ENCODE measurements at places on chromosomes 13 and 19.

DNA sequence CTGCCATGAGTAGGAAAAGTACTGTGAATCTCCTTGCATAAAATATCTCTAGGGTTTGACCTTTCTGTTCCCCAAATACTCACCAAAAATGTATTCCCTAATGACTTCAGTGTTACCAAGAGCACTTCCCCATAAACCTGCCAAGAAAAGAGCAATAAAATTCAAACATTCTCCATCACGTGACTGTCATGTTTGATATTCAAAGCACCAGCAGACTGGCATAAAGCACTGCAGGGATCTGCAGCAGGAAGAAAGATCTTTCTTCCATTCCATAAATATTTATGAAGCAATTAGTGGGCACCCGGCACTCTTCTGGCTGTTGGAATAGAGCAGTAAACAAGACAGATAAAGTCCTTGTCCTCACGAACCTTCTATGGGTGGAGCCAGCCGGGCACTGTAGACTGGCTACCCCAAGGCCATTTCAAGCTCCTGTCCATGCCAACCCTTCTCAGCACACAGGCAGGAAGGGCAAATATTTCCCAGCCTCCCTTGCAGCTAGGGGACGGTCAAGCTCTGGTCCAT lies 20.3 kb downstream of the PLA2G4C start:
- no peak for DNase-seq

- DNase-seq, result no peak
Observed at GRCh38 chr13:44932850-44933251, 56.4 kb downstream of the NUFIP1 start.

- DNase-seq, result no peak
Observed at GRCh38 chr13:60165391-60166099, 1.8 kb upstream of the DIAPH3 start.

DNA sequence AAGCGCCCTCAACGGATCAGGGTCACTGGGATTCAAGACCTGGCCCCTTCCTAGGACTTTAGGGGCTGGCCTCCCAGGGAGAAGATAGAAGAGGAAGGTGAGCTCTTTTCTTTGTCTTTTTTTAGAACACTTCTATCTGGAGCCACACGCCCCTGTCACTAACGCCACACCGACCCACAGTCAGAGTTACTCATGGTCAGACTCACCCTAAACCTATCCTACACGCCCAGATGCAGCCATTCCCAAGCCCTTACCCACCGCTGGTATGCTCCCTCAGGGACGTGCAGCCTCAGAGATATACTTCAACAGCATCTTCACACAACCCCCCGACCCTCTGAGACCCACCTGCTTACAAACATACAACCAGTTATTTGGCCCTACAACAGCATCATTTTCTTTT lies 29.9 kb upstream of the MUC16 start:
- DNase-seq, result no peak

DNA sequence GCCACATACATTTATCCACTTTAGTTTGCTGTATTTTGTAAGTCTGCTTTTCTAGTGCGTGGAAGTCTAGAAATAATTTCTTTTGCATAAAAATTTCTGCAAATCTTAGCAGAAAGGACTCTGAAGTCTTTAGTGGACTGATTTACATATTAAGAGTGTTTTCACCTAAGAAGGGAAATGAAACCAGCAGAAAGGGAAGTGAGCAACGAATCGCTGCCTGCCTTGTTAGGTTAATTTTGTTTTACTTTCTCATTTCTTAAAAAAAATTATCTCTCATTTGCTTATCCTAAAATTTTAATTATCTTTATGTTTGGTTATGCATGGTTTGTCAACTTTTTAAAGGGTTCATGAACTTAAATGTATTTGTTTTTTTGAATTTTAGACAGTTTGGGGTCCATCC lies 767 bp upstream of the GPR18 start:
- no peak for DNase-seq

DNA sequence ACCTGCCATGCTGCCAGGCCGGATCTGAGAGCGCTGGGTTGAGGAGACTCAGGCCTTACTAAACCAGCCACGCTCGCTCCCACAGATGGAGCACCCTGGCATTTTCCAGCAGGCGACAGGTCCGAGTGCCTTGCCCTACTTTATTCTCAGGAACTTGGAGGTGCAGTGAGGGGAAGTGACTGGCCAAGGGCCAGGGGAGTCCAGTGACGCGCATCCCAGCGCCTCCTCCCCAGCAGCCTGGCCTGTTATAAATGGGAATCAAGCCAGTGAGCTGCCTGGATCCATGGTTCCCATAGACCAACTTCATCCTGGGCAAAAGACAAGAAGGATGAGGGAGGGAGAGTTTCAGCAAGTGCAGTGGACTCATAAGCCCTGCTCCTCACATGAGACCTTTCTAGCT lies 35.5 kb downstream of the TMED1 start:
- no peak for DNase-seq

DNA sequence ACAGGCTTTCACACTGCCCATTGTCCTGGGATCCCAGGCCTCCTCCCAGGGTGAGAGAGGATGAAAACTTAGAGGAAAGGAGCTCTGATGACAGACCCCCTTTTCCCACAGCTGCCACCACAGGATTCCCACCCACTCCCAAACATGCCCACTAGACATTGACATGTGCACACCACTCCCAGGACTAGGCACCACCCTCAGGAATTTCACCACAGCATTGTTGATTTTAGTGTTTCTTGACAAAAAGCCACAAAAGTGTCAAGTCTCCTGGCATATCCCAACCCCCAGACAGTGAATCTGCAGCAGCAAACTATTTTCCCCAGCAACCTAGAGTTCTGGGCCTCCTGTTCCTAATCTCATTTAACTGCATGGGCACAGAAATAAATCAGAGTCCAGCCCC lies 10.1 kb downstream of the ZNF714 start:
- no peak for DNase-seq

DNA sequence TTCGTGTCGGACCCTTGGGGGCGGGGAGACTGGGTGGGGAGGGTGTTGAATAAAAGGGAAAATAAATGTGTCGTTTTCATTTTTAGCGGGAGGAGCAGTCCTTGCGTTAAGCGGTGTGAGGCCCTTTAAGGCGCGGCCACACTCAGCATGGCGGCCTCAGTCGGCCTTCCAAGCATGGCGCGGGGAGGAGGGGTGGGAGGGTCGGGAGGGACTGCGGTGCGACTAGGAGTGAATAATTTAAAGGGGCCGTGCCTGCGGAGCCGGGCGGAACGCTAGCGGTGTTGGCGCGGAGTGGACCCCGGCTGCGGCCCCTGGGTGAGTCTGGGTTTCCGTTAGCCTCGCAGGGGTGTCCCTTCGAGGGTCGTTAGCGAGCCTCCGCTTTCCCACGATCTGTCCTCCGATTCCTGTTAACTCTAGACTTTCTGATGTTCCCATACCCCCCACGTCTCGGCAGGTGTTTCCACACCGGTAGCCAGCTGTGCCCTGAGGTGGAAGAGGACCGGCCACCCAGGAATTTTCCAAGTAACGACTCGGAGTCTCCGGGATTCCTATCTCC lies 1.5 kb upstream of the PNPLA6 start:
- DNase-seq, result peak; percentile 78

DNA sequence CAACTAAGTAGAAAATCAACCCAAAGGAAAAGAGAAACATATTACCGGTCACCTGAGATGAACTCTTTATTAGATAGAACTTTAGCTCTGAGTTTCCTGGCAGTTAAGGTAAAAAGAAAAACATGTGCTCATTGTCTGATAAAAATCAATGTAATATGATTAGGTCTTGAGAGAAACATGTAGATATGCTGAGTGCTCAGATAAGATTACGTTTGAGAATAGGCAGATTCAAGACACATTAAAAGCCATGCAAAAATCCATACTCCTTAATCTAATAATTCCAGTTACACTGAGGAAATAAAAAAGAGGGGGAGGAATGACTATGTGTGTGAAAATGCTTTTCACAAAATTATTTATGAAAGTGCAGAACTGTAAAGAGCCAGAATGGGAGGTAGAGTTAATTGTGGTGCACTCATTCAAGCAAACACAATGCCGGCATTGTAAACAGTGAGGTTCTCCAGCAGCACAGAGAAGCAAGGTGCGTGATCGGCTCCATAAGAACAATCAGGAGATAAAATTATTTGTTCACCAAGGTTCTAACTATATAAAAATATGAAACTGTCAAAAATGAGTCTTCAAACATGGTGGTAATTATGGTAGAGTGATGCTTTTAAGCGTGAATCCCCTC lies 88.8 kb downstream of the MBNL2 start:
- no peak for DNase-seq

GRCh38 chr19:33312065-33312464 lies 9.7 kb upstream of the CEBPA start:
- DNase-seq, result no peak

- no peak for DNase-seq
Observed at GRCh38 chr13:112972867-112973576, 4.0 kb downstream of the MCF2L start.

DNA sequence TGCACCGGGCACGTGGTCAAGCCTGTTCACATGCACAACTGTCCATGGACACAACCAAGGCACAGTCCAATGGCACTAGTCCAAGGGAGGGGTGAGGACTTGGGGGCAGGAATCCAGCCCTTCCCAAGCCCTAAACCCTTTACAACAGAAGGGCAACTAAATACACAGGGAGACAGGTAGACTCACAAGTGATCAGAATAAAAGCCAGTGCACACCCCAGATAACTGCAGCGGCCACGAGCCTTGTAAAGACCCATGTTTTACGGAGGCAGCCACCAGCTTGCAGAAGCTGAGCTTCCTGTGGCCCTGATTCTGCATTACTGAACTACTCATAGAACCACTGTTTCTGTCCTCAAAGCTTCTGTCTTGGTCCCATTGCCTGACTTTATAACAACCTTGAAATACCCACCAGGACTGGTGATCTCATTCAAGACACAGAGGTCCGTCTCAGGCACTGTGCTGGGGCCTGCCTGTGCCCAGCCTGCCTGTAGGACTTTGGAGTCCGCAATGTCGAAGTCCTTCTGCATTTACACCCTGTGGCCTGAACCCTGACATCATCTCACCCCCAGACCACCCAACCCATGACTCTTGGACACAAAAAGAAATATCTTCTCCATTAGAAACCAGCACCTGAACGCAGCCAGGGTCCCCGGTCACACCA lies 181.2 kb downstream of the COL4A1 start:
- no peak for DNase-seq

DNA sequence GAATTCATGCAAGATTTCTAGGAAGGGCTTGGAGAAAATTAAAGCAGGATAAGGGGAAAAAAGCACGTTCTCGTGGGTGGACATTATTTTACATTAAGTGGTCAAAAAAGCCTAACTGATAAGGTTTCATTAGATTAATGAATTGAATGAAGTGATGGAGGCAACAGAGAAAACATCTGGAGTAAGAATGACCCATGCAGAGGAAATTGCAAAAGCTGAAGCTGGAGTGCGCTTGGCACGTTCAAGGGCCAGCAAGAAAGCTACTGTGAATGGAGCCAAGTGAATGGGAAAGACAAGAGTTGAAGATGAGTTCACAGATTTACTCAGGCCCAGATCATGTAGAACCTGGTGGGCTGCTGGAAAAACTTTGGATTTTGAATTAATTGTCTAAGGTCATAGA lies 777.9 kb downstream of the DACH1 start:
- DNase-seq, result no peak

GRCh38 chr13:27300941-27301586 lies 30.4 kb downstream of the RASL11A start:
- no peak for DNase-seq

DNA sequence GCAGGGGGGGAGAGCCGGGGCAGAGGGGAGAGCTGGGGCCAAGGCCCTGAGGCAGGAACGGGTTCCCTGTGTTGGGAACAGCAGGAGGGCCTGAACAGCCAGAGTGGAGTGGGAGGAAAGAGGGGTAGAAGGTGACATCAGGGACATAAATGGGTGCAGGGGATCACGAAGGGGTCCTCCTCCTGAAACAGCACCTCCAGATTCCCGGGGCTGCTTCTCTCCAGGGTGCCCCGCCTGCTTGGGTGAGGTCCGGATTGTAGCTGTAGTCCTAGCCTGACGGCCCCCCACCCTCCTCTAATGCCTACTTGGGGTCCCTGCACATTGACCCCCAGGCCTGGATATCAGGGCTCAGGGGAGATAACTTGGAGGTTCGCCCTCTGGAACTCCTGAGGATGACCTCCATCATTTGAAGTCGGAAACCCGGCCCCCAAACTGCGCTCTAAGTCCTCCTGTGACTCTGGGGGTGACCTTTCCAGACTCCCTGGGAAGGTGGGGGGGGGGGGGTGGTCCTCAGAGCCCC lies 473 bp upstream of the SCN1B start:
- DNase-seq, result no peak

GRCh38 chr13:73653688-73654087 lies 480.5 kb downstream of the KLF12 start:
- DNase-seq, result no peak

DNA sequence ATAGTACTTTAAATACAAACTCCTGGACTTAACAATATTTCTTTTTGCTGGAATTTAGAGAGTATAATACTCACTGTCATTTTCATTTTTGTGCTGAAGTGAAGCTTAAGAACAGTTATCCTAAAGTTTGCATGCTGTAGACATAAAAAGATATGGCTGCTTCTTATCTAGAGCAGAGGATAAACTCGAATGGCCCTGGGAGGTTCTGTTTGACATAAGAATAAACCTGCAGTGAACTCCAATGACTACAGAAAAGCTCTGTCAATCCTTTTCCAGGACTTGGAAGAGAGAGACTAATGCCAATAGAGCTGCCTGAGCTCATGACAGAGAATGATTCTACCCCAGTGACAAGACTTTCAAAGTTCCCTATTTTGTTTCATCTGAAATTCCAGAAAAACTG lies 1017.8 kb upstream of the MIR17HG start:
- DNase-seq, result no peak

DNA sequence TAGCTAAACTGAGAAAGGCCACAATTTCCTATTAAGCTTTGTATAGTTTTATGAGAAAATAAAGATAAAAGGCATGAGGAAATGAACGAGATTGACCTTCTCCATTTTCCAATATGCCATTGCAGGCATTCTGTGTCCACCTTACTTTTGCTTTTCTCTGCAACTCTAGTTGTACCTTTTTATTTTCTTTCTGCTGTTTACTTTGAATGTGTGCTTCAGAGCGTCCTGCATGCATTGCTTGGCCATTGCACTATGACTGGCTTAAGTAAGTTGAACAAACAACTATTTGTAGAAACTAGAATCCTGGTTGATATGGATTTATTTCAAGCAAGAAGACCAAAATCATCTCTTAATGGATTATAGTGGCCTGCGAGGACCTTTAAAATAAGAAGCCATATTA lies 510.3 kb downstream of the GPC6 start:
- DNase-seq, result no peak

DNA sequence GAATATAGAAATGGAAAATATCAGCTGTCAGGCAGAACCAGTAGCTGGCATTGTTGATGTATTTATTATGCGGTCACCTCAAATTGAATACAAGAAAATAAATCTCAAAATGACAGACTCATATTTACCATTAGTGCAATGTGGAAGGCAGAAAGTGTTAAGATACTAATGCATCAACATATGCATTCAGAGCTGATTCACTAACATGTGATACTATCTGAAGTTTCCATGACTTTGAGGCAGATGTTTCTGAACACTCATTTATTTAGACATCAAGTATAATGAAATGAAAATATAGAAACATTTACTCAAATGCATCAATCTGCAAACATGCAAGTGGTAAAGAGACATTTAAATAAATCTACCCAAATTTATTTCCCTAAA lies 474.2 kb upstream of the SLC10A2 start:
- DNase-seq, result no peak
